Activated T-helper 1 cell treated with anti-CD3 and anti-CD28 coated beads, Interleukin-2, amount 50 U/mL, for 16 hours (primary cell): ENCODE measurements at places on chromosomes 7 and 10.
A peak's percentile ranks its signal among the peaks of the same experiment; 100 is the strongest.

DNA sequence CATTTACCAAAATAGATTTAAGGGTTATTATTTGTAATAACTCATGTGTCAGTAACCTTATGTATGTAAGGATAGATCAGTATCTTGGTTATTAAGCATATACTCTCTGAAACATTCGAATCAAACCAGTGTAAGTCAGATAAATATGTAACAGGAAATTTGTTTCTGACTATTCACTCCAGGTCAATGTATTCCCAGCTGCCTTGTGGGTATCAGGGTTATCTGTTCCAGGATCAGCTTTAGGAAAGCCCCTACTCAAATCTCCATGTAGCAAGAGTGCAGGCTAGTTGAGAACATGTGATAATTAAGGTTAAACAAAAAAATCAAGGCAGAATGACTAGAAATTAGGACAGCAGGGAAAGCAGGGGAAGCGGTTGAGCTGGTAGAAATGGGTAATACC is 201.7 kb downstream of the AUTS2 start:
- no peak for DNase-seq

DNA sequence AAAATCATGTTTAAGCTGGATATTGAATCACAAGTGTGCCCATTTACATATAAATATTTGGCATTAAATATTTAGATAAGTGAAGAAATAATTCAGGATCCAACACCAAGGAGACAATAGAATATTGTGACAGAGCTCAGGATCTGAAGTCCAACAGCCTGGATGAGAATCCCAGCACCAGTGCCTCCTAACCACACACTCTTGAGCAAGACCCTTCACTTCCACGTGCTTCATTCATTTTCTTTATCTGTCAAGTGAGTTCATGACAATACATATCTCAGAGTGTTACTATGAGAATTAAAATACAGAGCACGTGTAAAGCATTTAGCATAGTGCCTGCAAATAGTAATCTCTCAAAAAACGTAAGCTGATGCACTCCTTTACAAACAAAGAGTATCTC is 78.4 kb upstream of the IKZF1 start:
- no peak for DNase-seq

DNA sequence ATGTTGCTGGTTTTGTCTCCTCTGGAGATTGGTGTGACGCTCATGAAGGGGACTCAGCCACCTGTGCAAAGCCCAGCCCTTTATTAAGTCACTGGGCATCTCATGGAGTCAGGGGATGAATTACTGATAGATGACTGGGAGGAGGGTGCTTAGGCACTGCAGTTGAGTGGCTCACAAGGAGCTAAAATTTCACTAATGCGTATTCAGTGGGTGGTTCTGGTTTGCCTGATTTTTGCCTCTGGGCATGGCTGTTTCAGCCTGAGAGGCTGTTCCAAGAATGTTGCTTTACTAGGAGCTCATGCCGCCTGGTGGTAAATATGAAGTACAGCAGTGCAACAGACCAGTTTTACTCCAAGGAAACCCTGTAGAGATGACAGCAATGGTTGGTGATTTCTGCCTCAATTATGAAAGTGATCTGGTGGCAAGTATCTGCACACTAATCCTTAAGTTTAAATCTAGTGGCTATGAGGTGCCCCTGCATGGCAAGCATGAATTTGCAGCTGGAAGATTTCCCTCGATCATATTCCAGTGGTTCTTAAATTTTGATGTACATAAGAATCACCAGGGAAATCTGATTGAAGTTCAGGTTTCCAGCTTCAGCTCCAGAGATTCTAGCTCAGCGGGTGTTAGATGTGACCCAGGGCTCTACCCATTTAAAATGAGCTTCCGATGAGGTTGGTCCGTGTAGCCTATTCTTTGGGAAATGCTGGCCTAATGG is 19.9 kb downstream of the ACTA2 start:
- DNase-seq = peak; percentile 12

DNA sequence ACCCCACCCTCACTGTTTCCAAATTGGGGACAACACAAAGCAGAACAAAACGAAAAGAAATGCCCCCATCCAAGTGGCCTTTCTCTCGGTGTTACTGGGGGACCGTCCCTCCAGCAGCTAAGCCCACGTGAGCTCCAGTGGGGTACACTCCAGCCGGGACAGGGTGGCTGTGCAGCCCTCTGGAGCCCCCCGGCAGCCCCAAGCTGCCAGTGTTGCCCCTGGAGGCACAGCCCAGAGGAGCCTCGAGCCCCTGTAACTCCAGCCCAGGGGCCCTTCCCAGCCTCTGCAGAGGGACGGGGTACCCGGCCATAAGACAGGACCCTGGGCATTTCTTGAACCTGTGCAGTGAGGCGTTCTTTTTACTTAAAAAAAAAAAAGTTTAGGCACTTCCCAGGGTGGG is 124.5 kb upstream of the KCTD7 start:
- no peak for DNase-seq

DNA sequence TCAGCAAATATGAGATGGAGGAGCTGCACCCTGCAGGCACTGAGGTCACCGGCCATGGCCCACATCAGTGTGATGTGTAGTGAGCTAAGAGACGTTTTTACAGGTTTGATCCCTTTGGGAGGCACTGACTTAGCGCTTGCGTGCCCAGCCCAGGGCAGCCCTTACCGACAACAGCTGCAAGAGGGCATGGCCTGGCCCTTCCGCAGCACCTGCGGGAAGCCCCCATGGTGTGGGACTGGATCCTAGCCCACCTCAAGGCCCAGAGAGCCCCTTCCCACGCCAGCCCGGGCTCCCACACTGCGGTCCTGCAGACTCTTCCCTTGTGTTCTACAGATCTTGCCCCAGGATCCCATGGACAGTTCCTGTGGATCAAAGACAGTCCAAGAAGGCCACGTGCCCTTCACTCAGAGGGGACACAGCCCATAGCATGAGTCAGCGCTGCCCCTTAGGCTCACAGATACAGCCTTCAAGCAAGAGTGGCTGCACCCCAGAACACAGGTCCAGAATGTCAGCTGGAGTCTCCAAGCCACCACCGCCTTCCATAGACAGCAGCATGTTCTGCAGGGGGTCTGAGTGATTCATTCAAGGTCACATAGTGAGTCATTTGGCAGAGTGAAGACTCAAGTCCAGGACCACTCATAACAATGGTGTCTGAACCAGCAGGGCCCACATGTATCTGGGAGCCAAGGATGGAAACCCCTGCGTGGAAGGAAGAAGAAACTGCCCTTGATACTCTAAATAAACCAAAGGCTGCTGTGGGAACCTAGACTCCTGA is 25.4 kb downstream of the TLL2 start:
- no peak for DNase-seq

DNA sequence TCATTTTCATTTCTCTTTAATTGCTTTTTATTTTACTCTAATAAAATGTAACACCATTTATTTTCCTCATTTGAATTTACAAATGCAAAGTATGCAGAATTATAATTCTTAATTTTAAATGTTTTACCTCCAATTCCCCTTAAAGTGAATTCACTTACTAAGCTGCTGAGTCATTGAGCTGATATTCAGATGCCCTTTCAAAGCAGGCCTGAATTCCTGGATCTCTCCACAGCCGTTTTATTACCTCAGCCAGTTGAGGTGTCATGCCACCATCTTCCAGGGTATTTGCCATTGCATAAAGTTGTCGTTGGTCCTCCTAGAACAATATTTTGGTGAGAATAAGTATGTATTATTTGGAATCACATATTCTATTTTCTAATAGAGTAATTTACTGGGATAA is 33.2 kb downstream of the GNAT3 start:
- no peak for DNase-seq

GRCh38 chr7:101754424-101755159 is 62.8 kb upstream of the CUX1 start:
- DNase-seq = no peak

DNA sequence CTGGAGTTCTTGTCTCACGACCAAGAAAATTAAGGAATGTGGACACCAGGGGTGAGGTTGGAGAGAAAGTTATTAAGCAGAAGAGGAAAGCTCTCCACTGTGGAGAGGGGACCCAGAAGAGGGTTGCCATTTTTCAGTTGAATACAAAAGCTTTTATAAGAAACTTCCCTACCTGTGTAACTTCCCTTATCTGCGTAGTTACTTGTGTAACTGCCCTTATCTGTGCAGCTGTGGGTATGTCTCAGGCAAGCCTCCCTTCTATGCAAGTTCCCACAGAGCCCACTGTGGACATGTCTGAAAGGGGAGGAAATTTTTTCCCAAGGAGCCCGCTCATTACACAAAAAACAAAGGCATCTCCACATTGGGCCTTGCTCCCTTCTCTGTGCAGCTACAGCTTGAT is 94.9 kb downstream of the SVOPL start:
- DNase-seq = no peak

DNA sequence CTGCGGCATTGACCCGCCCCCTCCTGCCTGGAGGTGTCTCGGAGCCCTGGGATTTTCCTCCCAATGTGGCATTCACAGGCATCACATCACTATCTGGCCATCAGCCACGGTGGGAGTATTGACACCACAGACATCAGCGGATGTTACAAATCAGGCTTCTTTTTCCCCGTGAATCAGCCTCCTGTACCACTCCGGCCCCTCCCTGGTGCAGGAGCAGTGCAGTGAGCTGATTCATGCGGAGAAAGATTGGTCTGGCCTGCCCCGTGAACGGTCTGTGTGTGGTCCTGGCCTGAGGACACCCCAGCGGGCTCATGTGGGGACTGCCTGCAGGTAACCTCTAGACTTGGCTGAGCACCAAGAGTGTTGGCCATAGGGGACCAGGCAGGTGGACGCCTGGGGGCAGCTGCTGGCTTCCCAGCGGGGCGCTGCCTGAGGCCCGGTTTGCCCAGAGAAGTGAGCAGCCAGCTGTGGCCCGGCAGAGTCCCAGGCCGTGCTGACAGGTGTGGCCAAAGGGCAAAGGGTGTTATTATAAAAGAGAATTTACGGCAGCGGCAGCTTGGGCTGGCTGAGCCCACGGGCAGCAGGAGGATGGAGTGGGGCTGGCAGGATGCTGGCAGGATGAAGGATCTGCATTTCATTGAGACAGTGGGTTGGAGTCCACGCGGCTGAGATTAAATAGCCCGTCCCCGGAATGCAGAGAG is 32.1 kb upstream of the GNA12 start:
- DNase-seq = no peak

GRCh38 chr10:60648761-60649160 is 129.5 kb upstream of the CDK1 start:
- no peak for DNase-seq

GRCh38 chr7:94888551-94888950 is 18.8 kb upstream of the PPP1R9A start:
- DNase-seq = no peak

GRCh38 chr7:76428868-76429805 is 4.4 kb downstream of the ZP3 start:
- no peak for DNase-seq

DNA sequence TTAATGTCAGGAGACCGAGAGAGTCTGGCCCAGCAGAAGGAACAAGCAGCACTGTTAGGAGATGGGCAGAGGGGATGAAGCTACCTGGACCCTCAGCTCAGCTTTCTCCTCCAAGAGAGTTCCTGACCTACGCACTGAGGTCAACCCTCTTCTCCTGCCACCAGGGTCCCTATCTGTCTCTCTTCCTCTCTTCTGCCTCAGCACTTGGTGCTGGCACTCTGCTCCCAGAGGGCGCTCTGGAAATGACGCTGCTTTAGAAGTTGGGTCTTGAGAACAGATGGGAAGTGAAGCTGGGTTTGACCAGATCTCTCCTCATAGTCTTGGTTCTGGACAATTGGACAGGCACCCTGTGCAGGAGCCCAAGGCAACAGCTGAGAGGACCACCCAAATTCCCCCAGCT is 216.0 kb upstream of the AGK start:
- DNase-seq = no peak

DNA sequence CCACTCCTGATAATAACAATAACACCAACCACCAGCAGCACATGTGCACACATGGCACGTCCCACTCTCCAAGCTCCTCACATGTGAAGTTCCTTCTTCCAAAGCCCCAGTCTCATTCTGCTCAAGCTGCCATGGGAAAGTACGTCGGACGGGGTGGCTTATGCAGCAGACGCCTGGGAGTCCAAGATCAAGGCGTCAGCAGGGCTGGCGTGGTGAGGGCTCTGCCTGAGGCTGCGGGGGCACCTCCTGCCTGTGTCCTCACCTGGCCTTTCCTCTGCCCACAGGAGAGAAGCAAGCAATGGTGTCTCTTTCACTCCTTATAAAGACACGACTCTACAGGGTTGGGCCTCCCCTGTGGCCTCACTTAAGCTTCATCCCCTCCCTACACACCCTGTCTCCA is 68.8 kb upstream of the INSIG1 start:
- DNase-seq = no peak

GRCh38 chr10:95437669-95438068 is 123.5 kb downstream of the SORBS1 start:
- DNase-seq = no peak

DNA sequence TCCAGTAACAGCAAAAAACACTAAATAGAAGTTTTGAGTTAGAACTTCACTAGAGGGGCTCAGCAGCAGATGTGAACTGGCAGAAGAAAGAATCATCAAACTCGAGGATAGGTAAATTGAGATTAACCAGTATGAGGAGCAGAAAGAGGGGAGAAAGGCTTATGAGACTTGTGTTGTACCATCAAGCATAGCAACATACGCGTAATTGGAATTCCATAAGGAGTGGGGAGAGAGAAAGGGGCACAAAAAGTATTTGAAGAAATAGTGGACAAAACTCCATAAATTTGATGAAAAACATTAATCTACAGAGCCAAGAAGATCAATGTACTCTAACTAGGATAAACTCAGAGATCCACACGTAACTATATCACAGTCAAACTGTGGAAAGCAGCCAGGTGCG is 48.3 kb downstream of the RBAK start:
- DNase-seq = no peak

DNA sequence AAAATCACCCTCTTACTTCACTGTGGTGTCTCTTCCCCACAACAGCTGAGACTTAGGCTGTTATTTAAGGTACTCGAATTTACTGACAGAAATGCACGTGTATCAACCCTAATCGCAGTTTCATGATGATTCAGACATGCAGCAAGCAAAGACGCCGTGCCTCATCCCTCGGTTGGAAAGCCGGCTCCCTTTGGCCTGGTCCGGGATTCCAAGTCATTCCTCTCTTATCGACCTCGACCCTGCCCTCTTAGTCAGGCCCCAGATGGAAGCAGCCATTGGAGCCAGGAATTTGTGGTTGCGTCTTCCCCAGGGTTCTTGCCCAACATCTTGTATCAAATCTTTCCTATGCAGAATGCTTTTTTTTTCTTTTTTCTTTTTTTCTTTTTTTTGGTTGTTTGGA is 229.5 kb downstream of the GATA3 start:
- no peak for DNase-seq

DNA sequence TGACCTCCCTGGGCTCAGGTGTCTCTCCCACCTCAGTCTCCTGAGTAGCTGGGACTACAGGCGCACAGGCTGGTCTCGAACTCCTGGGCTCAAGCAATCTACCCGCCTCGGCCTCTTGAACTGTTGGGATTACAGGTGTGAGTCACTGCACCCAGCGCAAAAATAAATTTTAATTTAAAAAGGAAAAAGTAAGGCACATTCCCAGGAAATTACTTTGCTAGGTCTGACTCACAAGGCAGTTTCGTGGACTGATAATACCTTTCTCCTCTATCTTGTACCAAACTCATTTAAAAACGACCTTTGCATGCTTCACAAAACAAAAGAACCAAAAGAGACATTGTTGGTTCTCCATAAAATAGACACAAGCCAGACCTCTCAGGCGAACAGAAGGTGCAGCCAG is 29.7 kb downstream of the PARP12 start:
- no peak for DNase-seq
